ENCODE measurements at places on chromosomes 6 and 20.

DNA sequence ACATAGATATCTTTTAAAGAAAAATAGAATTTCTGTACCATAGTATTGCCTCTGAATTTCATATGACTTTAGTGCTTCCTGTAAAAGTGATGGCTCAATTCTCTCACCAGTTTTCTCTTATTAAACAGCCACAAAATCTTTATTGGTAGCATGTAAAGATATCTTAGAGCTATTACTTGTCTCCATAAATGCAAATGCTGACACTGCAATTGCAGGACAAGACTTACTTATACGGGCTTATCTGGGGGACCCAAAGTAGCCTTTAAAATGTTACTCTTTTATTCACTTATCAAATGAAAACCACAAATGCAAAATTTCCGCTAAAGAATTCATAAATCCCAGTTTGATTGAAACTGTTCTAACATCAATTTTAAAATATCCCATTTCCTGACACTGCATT is 287.1 kb upstream of the SPTLC3 start:
- DNase-seq: no peak

GRCh38 chr20:50391444-50392137 is 118.6 kb upstream of the PTPN1 start:
- no peak for DNase-seq

GRCh38 chr6:24802271-24803059 is 3.7 kb upstream of the ARMH2 start:
- no peak for DNase-seq

DNA sequence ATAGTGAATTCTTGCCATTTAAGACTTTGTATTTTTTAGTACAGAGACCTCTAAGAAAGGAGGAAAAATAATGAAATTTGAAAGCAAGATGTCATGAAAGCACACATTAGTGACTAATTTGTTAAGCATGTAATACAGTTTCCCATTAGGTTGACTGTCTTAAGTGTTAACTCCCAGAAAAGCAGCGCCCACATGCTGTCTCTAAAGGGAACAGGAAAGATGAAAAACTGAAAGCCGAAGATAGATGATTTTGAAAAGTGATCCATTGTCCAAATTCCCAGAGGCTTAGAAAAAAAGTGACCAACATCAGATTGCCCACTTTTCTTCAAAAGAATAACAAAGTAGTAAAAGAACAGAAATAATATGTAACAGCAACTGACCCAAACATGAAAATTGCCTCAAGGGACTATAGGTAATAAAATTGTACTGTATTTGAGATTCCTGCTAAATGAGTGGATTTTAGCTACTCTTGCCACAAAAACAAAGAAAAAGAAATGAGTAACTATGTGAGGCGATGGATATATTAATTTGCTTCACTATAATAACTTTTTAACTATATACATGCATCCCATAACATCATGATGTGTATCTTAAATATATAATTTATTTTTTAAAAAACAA is 83.2 kb upstream of the OGFRL1 start:
- DNase-seq: no peak

DNA sequence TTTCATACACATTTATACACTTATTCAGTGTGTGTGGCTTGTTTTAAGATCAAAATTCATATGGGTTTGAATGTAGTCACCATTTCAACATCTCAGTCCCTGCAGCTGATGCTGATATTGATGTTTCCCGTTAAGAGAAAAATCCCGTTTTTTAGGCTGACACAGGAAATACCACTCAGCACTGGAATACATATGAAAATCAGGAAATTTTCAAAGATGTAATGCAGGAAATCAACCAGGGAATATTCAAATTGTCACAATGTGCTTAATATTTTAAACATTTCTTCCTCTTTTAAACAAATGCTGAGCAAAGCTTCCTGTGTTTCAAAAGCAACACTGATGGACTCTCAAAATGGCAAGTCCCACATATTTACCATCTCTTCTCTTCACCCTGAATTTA is 94.5 kb upstream of the MARCKS start:
- DNase-seq: no peak

GRCh38 chr6:151172751-151173150 is 67.0 kb upstream of the AKAP12 start:
- DNase-seq: no peak

GRCh38 chr6:47414423-47415167 is 63.0 kb upstream of the CD2AP start:
- no peak for DNase-seq
